CD4-positive, alpha-beta T cell treated with Interleukin-15 for 1 hour (primary cell): ENCODE measurements at places on chromosomes 6 and 20.

DNA sequence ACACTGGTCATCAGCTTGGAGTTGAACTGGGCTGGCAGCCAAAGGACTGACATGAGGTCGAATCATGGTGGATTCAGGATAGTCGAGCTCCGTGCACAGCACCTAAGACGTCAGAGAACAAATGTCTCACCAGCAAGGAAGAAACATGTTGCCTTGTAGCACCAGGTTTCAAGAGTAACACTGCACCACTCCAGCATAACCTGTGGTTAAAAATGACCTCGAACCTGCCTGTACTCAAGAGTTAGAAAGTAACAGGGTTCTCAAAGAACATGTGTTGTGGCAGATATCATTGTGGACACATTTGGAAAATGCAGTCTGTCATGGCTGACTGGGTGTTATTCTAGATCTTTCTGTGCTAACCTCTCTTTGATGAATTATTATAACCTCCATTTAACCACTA lies 511.6 kb downstream of the CDH26 start:
- no peak for DNase-seq

- no peak for DNase-seq
These were observed 181.2 kb upstream of the FLRT3 start for GRCh38 chr20:14518648-14519047.

DNA sequence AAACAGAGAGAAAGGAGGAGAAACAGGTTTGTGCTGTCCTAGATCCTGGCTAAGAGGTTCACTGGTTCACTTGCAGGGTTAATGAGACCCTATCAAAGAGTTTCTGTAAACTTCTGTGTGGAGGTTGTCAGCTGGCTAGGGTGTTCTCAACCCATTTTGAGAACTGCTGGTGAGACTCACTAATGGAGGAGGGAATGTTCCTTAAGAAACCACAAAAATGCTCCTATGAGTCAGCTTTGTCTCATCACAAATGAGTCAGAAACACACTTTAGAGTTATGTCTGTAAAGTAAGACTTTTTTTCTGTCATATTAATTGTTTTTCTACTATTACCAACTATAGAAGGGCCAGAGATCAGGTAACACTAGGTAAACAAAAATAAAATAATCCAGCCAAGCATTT lies 884.4 kb downstream of the PHF3 start:
- DNase-seq, result no peak

DNA sequence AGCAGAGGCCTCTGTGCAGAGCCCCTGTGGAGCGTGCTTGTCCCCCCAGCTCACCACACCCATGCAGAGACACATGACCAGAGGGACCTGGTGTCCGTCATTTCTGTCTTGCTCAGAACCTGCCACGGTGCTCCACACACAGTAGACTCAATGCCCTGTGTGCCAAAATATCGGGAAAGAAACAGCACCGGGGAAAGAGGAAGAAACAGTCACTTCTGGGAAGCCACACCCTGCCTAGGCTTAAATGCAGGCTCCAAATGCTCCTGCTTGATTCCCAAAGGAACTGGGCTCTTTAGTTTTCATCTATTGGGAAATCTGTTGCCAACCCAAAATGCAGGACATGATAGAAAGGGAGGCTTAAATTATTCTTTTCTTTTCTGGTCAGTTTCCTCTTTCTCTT lies 503.9 kb downstream of the CD83 start:
- DNase-seq, result no peak

DNA sequence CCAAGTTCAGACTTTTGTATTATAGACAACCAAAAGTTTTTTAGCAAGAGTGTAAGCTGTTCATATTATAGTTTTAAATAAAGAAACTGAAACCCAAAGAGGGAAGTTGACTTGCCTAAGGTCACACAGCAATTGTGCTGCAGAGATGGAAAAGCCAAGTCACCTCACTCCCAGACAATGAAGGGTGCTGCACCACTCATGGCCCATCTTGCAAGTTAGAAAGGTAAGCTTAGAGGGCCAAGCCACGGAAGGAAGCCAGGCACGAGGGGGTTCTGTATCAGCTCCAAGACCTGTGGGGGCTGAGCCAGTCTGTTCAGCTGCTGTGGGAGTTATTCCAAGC lies 860 bp downstream of the DEFB124 start:
- DNase-seq, result no peak

GRCh38 chr6:106046116-106046853 lies 39.9 kb upstream of the PRDM1 start:
- no peak for DNase-seq

- DNase-seq, result no peak
These were observed 24.8 kb downstream of the DUSP22 start for GRCh38 chr6:317060-317447.

DNA sequence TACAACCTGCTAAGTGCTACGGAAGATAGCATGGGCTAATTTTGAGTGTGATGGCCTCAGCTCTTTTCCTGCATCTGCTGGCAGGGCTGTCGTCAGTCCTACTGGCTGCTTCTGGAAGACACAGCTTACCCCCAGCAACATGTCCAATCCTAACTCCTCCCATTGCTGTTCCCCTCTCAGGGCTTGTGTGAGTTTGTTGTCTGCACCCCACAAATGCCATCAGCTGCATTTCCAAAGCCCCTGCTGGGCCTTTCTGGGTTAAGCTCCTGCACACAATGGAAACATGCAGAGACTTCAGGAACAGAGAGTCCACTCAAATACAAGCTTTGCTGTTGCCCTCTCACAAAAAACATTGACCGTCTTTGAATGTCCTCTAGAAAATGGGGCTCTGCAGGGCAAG lies 84.7 kb downstream of the RNF182 start:
- no peak for DNase-seq

DNA sequence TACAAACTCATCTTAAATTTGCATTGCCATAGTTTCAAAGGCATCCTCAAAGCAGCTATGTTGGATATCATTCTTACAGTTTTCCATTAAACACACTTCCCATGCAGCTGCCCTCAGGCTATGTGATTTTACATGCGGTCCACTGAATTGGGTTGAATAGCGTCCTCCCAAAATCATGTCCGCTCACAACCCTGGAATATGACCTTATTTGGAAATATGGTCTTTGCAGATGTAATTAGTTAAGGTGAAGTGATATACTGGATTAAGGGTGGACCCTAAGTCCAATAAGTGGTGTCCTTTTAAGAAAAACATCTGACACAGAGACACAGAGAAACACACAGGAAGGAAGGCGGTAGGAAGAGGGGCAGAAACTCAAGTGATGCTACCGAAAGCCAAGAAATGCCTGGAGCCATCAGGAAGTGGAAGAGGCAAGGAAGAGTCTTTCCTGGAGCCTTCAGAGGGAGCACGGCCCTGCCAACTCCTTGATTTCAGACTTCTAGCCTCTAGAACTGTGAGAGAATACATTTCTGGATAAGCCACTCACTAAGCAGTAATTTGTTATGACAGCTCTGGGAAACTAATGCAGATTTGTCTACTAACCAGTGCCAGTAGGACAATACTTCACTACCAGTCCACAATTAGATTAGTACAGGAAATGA lies 42.7 kb upstream of the NHSL1 start:
- no peak for DNase-seq

- DNase-seq, result no peak
These were observed 2.9 kb upstream of the HIVEP2 start for GRCh38 chr6:142947714-142948480.

DNA sequence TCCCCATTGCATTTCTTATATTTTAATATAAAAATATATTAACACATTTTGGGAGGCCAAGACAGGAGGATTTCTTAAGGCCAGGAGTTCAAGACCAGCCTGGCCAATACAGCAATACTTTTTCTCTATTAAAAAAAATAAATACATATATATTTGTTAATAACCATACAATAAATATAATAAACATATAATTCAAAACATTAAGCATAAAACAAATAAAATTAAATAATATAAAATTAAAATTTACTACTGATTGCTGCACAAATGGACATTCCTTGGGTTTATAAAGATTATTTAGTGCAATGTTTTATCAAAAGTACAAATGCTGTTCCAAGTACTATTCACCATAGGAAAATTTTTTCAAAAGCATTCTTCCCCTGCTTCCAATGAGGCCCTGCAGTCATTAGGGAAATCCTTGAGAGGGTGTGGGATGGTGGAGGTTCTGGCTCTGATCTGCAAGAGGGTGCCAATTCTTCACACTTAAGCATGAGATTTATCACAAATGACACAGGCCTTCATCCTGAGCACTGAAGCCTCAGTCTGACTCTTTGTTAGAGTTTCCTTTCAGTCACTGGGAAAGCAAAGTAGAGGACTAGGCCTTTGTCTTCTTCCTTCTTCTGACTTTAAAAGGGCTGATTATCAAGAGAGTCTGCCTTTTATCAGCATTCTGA lies 596.7 kb downstream of the EPM2A start:
- no peak for DNase-seq

GRCh38 chr6:2763345-2763841 lies 1.8 kb upstream of the WRNIP1 start:
- no peak for DNase-seq

DNA sequence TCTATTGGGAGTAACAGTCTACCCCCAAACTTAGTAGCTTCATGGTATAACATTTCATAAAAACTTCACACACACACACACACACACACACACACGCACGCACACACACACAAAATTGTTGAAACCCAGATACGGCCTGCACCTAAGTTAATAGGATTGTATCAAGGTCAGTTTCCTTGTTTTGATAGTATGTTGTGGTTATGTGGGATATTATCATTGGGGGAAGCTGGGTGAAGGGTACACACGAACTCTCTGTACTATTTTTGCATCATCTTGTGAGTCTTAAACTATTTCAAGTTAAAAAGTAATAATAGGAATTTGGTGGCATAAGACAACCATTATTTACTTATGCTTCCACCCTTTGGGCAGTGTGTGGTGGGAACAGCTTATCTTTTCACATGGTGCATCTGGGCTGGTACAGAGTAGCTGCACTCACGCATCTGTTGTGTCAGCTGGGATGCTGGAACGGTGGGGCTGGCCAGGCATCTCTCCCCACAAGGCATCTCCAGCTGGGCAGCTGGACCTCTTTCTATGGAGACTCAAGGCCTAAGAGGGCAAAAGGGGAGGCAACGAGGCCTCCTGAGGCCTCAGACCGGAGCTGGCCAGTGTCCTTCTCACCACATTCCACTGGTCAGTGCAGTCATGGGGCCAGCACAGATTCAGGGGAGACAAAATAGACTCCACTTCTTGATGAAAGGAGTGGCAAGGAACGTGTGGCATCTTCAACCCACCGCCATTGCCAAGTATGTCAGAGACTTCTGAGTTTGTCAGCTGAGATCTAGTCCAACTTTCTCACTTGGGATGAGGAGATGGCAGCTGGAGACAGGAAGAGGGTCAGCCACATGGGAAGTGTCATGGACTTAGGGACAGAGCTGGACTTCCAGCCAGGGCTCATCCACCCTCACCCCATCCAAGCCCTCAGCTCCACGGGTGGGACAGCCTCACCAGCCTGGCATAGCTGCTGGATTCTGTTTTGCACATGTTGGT lies 20.5 kb upstream of the IP6K3 start:
- DNase-seq, result no peak

- DNase-seq, result no peak
These were observed 22.0 kb downstream of the CENPW start for GRCh38 chr6:126361832-126362440.

GRCh38 chr6:129886401-129887155 lies 25.5 kb upstream of the TMEM244 start:
- DNase-seq, result no peak

GRCh38 chr20:37144856-37145404 lies 34.2 kb upstream of the RPN2 start:
- no peak for DNase-seq

- no peak for DNase-seq
These were observed 95.9 kb upstream of the PMEPA1 start for GRCh38 chr20:57805747-57806146.

- DNase-seq, result no peak
These were observed 11.3 kb downstream of the SERPINB6 start for GRCh38 chr6:2959909-2960719.

GRCh38 chr6:168916576-168917211 lies 337.0 kb downstream of the THBS2 start:
- no peak for DNase-seq

DNA sequence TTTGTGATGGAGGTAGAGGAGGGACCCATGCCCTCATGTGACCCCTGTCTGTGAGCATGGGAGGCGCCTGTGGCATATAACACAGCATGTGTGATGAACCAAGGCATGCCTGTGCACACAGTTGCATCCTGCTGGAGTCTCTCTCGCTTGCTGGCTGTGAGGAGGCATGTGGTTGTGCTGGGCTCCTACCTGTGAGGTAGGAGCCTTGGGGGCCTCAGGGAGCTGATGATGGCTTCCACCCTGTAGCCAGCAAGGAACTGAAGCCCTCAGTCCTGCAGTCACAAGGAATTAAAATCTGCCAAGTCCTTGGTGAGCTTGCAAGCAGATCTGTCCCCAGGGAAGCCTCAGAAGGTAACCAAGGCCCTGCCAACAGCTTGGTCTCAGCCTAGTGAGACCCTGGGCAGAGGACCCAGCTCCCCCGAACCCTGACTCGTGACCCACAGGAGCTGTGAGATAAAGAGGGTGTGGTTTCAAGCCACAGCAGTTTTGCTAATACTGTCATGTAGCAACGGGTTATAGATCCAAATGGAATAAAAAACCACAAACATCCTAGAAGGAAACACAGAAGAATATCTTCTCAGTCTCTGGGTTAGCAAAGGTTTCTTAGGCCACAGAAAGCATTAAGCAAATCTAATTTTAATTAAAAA lies 145.7 kb downstream of the WDR27 start:
- no peak for DNase-seq

DNA sequence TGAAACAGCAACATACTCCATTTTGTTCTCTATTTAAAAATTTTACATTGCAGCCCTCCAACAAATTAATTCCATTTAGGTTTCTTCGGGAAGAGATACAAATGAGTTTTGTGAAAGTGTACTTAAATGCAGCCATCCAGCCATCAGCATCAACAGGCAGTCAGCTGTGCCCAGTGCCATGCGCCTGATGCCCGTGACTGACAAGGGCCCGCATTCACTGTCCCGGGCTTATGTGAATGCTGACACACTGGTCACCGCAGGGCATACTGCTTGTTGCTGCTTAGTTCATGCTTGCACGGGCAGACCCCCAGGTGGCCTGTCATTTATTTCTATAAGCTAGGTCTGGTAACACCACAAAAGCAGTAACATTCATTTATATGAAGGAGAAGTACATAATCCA lies 224.9 kb upstream of the QKI start:
- DNase-seq, result no peak

DNA sequence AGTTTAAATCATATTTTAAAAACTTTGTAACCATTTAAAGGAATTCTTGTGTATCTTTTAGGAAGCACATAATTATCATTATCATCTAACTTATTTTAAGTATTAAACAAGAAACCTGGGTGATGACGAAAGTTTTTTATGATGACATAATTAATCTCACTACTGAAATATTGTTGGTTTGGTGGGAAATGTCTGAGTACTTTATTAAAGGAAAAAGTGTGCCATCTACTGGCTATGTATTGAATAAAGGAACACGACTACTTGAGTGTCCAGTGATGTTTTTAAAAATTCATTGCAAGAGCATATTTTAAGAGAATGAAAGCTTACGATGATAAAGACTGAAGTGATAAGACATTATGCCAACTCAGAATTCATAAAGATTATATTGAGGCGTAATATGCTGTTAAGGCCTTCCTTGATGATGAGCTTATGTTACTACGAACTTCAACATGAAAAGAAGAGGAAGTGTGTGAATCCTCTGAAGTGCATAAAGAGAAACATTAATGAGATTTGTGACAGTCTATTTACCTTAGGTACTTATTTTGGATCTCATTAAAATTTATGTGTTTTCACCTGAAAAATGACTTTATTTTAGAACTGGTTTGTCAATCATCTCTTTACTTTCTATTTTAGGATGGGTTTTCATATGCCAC lies 12.0 kb upstream of the TRMT11 start:
- no peak for DNase-seq

- DNase-seq, result no peak
These were observed 542.2 kb downstream of the GRIK2 start for GRCh38 chr6:101935732-101936131.
